ENCODE measurements at places on chromosomes 16 and 17.

- DNase-seq: peak; percentile 91
These were observed at the start of gene STUB1 for GRCh38 chr16:679814-680624. STUB1 (plus strand) TSS chr16:680410; CDS start chr16:680526, 116 bp downstream.

GRCh38 chr16:56451753-56452689, 667 bp downstream of the OGFOD1 start:
- DNase-seq: no peak

DNA sequence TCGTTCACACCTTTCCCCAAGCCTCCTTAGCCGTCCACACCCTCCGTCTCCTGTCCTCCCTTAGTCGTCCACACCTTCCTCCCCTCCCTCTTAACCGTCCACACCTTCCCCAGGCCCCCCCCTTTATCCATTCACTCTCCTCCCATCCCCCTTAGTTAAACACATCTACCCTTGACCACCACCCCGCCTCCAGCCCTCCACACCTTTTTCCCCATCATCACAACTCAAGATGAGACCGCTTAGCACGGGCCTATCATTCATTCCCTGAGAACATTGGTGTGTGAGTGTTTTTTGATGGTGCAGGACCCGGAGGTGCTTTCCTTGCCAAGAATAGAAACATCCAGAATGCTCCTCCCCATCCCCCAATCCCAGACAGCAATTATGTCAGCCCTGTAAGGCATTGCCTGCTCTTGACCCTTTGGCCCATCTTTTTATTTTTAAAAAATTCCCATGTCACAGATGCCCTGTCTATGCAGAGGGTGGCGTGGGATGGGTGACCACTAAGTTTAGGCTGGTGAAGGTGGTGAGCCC, 1.4 kb downstream of the TENT4B start:
- no peak for DNase-seq

DNA sequence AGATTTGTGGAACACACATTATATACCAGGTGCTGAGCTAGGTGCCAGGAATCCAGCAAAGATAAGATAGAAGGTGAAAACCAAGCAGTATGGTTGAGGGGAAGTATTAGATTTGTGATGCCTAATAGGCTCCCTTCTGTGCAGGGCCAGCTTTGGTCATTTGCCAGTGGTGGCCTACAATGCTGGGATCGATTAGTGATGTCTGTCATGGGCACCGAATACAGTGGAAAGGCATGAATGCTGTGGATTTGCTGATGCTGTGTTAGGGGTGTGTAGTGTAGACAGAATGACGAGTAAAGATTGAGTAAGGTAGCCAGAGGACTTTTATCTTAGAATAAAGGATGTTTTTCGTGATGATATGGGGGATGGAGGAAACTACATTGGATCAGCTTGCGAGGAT, 48.9 kb downstream of the SNX29 start:
- no peak for DNase-seq

DNA sequence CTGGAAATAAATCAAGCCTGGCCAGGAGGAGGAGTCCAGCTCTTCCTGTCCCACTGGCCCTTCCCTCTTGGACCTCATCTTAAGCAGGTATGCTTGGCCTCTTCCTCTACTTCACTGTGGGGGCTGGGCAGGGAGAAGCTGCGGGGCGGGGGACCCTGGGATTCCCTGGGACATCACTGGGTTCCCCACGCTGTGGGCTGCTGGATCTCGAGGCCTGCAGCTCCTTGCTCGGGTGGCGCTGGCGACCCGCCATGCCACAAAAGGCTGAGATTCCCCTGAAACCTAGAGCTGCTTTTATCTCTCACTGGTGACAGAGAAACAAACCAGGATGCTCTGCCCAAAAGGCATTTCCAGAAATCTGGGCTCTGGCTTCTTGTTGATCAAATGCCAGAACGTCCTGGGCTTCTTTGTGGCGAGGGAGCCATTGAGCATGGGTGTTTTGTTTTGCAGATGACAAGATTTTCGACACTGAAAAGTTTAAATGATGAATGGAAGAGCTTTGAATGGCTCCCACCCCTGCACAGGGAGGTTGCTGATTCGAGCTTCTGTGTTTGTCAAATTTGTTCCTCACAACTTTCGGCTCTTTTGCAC, 8.6 kb upstream of the PGS1 start:
- DNase-seq: no peak

Measured in CD8-positive, alpha-beta memory T cell (primary cell).